ENCODE measurements at places on chromosomes 5 and 9.
A peak's percentile ranks its signal among the peaks of the same experiment; 100 is the strongest.

GRCh38 chr9:24614070-24614469 lies 68.4 kb upstream of the IZUMO3 start:
- DNase-seq = peak; percentile 72

GRCh38 chr9:6834306-6834705 lies 76.5 kb downstream of the KDM4C start:
- no peak for DNase-seq

GRCh38 chr9:69486498-69486897 lies 161.5 kb downstream of the ENTREP1 start:
- no peak for DNase-seq

DNA sequence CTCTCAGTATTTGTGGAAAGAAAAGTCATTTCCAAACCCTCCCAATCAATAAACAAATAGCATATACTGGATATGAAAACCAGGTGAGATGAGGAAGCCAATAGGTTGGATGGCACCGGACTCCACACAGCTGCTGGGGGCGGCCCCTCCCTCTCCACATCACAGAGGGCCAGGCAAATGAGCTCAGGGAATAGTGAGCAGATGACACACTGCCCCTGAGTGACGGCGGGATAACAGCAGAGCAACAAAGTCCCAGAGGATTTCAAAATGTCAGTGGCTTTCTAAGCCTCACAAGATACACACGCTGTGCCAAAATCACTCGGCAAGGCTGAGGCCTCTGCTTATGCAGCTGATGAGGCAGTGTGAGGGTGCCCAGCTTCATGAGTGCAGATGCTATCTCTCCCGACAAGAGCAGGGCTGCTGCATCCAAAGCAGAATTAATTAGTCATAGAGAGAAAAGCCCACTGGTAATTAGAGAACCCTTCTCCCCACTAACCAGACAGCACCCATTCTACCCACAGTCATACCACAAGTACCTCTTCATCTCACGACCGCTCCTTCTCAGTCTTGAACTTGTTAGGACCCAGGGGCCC lies 235.0 kb upstream of the NFIL3 start:
- no peak for DNase-seq

DNA sequence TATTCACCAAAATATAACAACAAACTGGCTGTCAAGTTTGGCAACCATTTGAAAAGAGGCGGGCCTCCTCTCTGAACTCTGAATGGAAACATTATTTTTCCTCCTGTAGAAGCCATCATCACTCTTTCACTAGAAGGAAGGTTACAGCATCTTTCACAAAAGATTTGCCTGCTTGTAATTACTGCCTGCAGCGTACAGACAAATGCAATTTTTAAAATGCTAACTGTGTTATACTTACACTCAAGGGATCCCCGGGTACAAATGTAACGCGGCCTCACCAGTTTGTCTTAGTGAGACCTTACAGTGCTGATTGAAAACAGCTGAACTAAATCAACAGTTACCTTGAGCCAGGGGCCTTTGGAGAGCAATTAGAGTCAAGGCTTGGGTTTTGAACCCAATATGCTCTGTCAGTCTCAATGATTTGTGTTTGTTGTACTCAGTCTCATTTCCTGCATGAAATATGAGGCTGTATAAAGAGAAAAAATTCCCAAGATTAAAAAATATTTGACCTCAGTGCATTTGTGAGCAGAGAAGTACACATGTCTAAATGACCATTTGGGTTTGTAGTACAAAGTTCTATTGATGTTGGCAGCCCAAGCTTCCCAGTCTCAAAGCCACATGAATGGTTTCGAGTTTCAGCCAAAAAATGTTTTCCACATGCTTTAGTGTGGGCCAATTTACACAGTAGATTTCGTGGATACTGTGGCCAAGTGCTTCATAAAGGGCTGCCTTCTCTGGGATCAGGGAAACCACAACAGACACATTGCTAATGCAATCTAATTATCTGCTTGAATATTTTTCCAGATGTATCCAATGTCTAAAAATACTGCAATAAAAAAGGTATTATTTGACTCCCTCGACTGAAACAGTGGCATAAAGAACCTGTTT lies 500.0 kb downstream of the SPATA31D1 start:
- no peak for DNase-seq
